ENCODE measurements at places on chromosomes 4 and X.

DNA sequence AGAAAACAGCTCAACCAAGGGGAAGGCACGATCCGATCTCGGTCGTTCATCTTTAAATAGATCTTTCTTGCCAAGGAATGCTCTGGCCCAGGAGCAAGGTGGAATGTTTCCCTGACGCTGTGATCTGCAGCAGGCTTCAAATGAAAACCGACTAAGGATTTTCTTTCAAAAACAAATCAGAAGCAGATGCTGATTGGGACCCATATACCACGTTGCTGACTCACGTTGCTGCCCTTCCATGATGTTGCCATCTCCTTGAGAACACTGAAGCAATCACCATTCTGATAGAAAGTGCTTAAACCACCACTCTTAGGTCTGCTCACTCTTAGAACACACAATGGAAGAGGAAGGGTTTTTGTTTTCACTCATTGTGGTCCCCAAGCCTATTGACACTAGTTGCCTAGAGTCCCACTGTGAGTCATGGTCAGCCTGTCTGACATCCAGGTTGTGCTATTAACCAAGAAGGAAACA, 26.1 kb downstream of the LAMTOR3 start:
- DNase-seq: no peak

GRCh38 chr4:119139311-119139710, 3.7 kb downstream of the MYOZ2 start:
- DNase-seq: no peak

GRCh38 chr4:16691450-16691849, 207.0 kb downstream of the LDB2 start:
- no peak for DNase-seq

- DNase-seq: no peak
Observed at GRCh38 chr4:646460-646859, 21.1 kb downstream of the PDE6B start.

DNA sequence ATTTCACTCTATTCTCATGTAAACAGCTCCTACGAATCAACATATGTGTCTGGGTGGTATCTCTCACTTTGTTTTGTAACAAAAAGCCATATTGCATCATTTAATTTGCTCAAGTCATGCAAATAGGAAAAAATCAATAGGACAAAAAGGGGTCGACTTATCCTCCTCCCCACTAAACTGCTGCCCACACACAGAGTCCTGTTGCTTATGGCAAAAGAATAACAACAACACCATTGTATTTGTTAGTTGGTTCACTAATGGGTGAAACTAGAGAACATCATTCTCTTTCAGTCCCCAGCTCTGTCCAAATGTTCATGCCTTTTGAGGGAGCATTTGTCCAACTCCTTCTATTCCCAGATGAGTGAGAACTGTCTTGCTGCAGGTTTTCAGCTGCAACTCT, 2.1 kb downstream of the HHIP start:
- no peak for DNase-seq

DNA sequence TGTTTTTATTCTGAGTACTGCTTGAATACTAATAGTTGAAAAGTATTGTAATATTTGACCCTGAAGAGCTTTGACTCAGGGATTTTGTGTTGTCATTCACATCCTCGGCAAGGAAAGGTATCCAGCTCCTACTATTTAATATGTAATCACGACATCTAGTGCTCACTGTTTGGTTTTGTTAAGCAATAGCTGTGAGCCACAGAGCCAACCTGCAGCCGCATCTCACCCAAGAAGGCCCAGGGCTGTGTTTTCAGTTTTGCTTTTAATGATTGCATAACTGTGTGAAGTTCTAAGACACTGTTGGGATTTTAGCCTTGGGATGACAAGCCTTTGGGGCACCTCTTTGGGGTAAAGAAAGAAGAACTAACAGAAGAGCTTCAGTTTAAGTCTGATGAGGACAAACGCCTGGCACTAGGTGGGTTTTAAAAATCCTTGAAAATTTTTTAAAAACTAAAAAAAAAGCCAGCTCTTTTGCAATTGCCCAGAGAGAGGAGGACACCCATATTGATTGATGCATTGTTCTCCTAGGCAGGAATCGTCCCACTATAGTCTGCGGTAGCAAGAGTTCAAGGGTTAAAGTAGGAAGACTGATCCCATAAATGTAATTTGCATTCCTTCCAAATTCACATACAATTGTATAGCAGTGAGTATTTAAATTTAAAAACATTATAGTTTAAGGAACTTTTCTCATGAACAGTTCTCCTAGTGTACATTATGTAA, 157.8 kb downstream of the RELL1 start:
- DNase-seq: no peak

DNA sequence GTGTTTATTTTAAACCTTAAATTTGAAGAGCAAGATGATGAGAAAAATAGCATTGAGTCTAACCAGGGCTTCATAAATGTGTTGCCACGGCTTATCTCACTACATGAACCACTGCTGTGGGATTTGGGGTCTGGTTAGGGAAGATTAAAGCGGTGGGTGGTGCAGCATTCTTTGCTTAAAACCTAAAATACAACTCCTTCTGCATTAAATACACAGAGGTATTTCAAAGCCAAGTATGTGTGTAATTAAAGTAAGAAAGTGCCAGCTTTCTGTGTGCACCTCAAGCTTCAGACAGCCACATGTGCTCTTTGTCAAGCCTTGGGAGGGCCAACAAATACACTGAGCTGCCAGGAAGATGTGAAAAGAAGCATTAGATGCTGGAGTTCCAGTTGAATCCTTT, 128.0 kb downstream of the CPE start:
- DNase-seq: no peak

GRCh38 chrX:57899064-57899463, 11.2 kb downstream of the ZXDA start:
- no peak for DNase-seq

DNA sequence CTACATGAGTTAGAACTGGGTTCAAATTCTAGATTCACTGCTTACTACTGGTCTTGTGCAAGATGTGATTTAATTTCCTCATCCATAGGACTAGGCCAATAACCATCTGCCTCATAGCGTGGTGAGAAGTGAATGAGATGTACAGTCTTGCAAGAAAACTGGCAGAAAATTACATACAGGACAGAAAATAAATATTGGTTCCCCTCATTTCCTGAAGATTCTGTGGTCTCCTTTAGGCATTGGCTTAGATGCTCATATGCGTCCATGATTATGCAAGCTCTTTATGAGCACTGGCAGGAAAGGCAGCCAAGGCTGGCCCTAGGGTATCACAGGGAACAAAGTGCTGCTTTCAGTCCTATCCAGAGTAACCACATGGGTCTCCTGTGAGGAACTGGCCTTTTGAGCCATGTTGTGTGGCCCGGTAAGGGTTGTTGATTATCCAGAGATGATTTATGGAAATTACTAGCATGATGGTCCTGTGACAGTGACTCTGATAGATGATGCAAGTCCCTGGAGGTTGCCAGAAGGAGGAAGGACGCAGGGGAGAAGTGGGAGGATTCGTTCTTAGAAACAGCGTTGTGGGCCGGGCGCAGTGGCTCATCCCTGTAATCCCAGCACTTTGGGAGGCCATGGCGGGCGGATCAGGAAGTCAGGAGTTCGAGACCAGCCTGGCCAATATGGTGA, 9.9 kb upstream of the MOB1B start:
- DNase-seq: no peak

GRCh38 chr4:109947457-109947856, 34.8 kb downstream of the EGF start:
- DNase-seq: no peak

- no peak for DNase-seq
Observed at GRCh38 chr4:97153042-97153441, 990.2 kb downstream of the STPG2 start.

- DNase-seq: no peak
Observed at GRCh38 chr4:116438417-116438816, 647.0 kb downstream of the TRAM1L1 start.

GRCh38 chr4:140188975-140189374, 35.0 kb upstream of the MAML3 start:
- DNase-seq: no peak

DNA sequence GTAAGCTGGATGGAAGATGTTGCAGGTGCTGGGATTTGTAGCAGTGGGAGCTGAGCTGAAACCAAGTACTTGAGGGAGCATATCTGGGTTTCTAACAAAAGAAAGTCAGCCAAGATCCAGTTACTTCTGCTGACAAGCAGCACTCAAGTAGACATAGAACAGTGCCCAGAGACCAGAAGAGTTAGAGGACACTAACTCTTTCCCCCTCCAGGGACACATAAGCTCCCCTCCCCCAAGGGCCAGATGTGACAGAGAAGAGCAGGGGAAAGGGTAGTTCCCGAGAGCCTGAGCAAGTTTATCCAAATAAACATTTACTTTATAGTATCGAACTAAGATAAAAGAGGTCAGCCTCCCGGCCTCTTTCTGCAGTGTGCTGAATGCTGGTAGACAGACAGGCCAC, 12.2 kb downstream of the TRPC3 start:
- DNase-seq: no peak

DNA sequence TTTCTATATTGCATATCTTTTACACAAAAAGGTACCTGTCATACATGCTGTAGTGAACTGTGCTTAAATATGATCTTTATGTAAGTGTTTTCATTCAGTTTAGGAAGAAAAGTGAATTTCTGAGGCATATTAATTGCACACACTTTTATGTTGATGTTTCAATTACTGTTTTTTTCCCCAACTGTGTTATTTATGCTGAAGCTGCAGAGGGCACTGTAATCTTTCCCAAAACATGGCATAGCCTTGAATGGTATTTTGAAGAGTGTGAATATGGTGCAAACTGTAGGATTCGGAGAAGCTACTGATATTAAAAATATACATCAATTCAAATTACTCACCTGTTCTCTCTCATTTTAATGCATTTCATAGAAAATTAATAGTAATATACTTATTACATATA, 6.0 kb upstream of the CENPE start:
- DNase-seq: no peak

GRCh38 chr4:89269121-89269666, 38.4 kb downstream of the GPRIN3 start:
- no peak for DNase-seq

GRCh38 chrX:153868576-153869472, 17.1 kb downstream of the L1CAM start:
- DNase-seq: no peak

- DNase-seq: no peak
Observed at GRCh38 chr4:112210777-112211176, 20.8 kb upstream of the AP1AR start.

GRCh38 chr4:145929415-145930178, 9.0 kb downstream of the ZNF827 start:
- DNase-seq: no peak

Data from stimulated activated CD4-positive, alpha-beta T cell treated with anti-CD3 and anti-CD28 coated beads, Interleukin-2, amount 100 ng/mL, for 4 hours (primary cell).